HL-60 (cell line): ENCODE measurements at places on chromosomes 1 and 21.
A peak's percentile ranks its signal among the peaks of the same experiment; 100 is the strongest.

- DNase-seq, result no peak
These were observed 221.2 kb upstream of the SAMSN1 start for GRCh38 chr21:14767192-14767852.

GRCh38 chr1:1123581-1124507 lies 8.0 kb upstream of the C1orf159 start:
- DNase-seq, result peak; percentile 43

- peak; percentile 85 for DNase-seq
These were observed 64.5 kb upstream of the SLC44A3 start for GRCh38 chr1:94755675-94756074.

- no peak for DNase-seq
These were observed 13.7 kb upstream of the IGFN1 start for GRCh38 chr1:201176940-201177339.

- DNase-seq, result no peak
These were observed 619.0 kb downstream of the AJAP1 start for GRCh38 chr1:5273280-5274003.

DNA sequence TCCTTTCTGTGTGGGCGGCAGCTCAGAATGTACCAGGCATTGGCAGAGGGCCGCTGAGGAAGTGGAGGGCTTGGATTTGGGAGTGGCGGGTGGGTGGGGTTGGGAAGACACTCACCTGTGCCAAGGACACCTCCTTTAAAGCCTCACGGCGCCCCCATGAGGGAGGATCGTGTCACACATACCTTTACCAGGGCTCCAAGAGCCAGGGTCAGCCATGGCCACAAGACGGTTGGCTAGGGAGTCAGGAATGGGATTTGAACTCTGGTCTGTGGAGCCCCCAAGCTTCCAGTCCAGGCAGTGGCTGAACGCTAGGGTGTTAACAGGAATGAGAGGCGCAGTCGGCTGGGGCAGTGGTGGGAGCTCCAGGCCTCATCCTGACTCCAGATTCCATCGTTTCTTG lies 4.6 kb downstream of the NBL1 start:
- DNase-seq, result no peak

DNA sequence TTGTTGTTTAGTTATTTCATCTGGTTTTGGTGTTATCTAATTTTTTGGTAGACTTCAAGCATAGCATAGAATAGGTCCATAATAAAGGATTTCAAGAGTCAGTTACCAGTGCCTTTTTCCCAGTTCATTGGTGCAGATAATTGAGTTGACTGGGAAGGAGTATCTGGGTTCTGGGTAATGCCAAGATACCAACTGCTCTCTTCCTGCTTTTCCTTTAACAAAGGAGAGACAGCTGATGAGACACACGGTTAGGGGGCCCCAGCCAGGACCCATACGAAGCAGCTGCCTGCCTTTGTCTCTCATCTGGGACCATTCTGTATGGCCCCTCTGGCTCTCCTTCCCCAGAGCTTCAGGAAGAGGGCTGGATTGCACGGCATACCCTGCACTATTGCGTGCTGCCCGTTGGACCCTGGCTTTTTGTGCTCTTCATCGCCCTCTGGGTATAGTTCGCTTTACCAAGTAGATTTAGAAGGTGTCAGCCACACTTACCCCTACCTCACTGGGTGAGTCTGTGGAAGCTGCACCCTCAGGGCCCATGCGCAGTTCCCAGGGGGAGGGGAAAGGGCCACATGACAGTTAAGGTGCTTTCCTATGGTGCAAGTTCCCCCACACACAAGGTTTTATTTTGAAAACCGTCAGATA lies 7.0 kb downstream of the NAV1 start:
- peak; percentile 21 for DNase-seq

DNA sequence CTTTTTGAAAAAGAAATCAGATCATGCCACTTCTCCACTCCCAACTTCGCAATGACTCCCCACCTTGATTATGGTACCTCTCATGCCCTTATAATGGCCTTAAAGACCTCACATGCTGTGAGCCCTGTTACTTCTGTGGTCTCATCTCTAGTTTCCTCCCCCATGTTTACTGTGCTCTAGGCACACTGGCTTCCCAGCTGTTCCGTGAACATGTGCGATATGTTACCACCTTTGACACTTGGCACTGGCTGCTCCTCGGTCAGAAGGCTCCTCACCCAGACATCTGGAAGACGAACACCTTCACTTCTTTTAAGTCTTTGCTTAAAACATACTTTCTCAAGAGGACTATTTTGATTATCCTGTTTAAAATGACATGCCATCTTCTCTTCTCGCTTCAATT lies 14.3 kb upstream of the NTMT2 start:
- no peak for DNase-seq

DNA sequence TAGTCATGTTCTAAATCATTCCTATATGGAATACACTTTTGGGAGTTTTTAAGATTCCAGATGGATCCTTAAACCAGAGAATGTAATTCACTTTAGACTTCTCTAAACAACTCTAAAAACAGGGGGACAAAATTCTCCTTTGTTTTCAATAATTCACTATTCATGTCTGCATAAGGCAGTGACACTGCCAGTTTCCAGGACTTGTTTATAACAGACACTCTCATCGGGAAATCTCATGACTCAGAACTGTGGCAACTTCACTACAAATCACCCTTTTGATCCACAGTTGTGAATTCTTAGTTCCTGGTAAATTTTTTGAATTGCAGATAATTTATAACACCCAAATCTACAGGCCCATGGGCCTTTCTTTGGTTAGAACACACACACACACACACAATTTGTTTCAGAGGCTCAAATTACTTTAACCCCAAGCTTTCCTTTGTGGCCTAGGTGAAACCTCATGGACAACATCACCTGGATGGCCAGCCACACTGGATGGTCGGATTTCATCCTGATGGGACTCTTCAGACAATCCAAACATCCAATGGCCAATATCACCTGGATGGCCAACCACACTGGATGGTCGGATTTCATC lies at the start of gene OR2T4:
Gene OR2T4 (plus strand): TSS at position 545 of the 595 bp plus-strand sequence. CDS start 0 bp downstream, at position 545.
- DNase-seq, result no peak

- no peak for DNase-seq
These were observed 49.2 kb upstream of the EDN2 start for GRCh38 chr1:41533731-41534080.

- no peak for DNase-seq
These were observed 905 bp downstream of the BARHL2 start for GRCh38 chr1:90716243-90716551.

- DNase-seq, result no peak
These were observed 366.9 kb downstream of the TGFB2 start for GRCh38 chr1:218711884-218712674.

DNA sequence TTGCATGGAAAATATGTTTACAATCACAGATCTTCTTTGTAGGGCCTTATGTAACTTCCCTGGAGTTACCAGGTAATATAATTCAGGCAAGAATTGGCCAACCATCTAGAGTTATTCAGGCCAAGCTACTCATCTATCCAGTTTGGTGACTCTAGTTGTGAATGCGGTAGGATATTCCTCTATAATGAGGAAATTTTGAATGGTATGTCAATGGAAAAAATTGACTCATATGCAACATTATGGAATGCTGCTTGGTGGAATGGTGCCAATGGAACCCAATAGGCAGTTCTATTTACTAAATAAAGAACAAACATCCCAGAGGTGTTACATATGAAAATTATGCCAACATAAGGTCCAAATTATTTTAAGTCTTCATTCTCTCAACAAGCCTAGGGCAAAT lies 5.6 kb upstream of the TNFSF18 start:
- no peak for DNase-seq

DNA sequence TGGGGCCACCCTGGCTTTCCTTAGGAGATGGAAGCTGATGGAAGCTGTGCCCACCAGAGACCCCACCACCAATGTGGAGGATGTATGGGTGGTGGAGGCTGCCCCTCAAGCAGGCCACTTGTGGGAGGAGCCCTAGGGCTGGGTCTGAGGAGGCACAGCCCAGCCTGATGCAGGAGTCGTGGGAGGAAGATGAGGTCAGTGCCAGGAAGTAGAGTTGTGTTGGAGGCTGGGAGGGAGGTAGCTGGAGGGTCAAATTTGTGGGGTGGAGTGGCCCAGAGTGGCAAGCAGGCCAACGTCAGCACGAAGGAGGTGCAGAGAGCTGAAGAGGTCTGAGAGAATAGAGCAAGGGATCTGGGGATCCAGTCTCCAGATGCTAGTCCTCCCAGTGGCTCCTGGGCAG lies 119.0 kb upstream of the USP24 start:
- no peak for DNase-seq

- no peak for DNase-seq
These were observed 58.0 kb downstream of the FAAP20 start for GRCh38 chr1:2136386-2137235.

- DNase-seq, result no peak
These were observed 227.0 kb downstream of the FGGY start for GRCh38 chr1:59523745-59524450.

GRCh38 chr1:113881661-113882060 lies 5.7 kb downstream of the BCL2L15 start:
- DNase-seq, result no peak

GRCh38 chr21:16353764-16354163 lies 624.0 kb downstream of the USP25 start:
- DNase-seq, result no peak

DNA sequence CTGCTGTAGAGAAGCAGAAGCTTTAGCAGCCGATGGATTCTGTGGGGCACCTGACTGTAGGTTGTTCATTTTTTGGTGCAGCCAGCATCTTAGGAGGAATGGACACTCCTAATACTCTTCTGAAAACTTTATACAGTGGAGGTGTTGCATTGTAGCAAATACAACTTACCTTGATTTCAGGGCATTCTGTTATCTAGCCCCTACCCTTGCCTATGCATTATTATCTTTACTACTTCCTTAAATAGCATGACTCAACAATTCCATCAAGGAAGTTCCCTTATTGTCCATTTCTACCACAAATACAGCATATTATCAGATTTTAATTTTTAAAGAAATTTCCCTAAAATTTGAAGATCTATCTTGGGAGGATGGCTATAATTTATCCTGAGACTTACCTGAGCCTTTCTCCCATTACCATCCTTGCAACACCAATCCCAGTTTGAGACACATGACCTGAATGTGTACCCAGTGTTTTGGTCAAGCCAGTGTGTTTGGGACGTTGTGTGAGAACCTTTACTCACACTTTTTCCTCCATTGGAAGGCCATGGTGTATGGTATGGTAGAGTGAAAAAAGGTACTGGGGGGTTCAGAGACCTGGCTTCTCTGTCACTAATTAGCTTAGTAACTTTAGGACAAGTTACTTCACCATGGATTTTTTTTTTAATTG lies 9.2 kb downstream of the POU2F1 start:
- DNase-seq, result peak; percentile 30

DNA sequence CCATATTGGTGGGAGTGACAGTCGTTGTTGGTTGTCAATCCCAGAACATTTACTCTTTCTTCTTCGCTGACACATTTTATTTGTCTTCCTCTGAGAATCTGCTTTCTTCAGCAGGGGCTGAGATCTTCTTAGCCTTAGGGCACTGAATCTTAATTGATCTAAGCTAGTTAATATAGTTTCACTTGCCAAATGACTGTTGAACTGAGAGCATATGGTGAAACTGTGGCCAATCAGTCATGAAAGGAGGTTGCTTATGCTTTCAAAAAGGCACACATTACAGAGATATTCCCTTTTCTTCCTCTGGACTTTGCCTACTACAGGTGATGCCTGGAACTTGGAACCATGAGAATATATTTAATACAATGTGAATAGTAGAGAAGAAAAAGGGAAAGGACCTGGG lies 60.0 kb upstream of the KIAA0040 start:
- DNase-seq, result no peak

DNA sequence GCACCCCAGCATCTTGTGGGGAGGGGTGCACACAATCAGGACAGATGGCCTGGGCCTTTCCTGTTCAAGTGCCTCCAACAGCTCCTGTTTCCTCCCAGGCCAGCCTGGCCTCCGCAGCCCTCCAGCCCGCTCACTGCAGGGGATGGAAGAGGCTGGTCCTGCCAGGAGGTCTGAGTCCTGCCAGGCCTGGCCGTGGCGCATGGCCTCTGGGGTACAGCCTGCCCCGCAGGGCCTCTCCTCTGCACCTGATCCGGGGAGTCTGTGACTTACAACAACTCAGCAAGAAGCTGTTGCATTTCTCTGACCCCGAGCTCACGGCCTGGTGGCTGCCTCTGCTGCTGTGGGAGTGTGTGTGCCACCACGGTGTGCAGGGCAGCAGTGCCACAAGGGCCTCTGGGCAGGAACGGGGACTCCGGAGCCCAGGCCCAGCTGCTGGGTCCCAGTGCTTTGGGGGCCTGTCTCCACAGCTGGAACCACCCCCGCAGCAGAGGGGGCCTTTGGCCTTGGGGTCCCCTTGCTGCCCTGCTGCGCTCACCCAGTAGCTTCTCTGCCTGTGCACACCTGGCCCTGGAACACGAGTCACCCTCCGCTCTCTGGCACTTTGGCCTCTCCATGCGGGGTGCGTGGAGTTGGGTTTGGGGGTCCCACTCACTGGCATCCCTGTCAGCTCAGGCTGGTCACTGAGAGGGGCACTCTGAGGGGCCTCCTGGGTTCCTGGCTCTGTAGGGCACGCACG lies 17.4 kb upstream of the LRRC3 start:
- no peak for DNase-seq

DNA sequence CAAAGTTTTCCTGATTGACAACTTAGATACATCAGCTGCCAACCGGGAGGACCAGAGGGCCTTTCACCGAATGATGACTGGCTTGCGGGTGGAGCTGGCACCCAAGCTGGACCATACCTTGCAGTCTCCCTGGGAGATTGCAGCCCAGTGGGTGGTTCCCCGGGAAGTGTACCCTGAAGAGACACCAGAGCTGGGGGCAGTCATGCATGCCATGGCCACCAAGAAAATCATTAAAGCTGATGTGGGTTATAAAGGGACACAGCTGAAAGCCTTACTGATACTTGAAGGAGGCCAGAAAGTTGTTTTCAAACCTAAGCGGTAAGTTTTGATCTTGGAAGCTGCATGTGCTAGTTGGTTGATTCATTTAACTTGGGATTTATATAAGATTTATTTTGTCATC lies 18.2 kb downstream of the FAM20B start:
- no peak for DNase-seq

DNA sequence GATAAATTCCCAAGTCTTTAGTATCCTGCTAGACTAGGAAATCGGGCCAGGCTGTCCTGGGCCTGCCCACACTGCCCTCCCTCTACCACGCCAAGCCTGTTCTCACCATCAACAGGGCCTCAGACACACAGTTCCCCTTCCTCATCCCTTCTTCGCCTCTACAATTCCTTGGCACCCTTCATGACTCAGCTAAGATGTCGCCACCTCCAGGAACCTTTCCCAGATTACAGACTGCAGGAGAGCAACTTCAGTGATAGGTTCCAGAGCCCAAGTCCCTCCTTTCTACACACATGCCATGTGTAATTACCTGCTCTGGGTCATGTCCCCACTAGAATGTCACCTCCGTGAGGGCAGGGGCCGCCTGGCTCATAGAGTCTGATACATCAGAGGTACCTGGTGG lies 3.3 kb downstream of the RIMS3 start:
- DNase-seq, result no peak
